ENCODE measurements at places on chromosomes 12 and 14. TPM values are rescaled to one million over a fixed set of nuclear protein-coding genes. Genes with fewer than 3 reads are reported as not detected.

SIX1 gene
- total RNA-seq: 0.17 TPM

GRCh38 chr14:36949371-36949770, 223.0 kb downstream of the SLC25A21 start:
- no peak for DNase-seq

DNA sequence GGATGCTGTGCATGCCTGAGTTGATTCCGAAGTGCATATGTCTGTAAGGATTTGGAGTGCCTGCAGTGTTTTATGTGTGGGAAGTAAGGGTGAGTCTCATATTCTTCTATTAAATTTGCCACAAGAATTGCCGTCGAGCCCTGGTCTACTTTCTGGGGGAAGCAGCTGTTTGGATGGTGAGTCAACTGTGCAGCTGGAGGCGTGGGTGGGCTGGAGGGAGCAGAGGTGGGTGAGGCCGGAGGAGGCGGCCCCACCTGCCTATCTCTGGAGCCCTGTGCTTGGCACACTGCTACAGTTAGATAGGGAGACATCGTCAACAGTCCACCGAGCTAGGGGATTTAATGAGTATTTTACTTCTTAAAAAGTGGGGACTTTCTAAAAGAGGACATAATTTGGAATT, 9.7 kb downstream of the GLRX5 start:
- DNase-seq: no peak

DNA sequence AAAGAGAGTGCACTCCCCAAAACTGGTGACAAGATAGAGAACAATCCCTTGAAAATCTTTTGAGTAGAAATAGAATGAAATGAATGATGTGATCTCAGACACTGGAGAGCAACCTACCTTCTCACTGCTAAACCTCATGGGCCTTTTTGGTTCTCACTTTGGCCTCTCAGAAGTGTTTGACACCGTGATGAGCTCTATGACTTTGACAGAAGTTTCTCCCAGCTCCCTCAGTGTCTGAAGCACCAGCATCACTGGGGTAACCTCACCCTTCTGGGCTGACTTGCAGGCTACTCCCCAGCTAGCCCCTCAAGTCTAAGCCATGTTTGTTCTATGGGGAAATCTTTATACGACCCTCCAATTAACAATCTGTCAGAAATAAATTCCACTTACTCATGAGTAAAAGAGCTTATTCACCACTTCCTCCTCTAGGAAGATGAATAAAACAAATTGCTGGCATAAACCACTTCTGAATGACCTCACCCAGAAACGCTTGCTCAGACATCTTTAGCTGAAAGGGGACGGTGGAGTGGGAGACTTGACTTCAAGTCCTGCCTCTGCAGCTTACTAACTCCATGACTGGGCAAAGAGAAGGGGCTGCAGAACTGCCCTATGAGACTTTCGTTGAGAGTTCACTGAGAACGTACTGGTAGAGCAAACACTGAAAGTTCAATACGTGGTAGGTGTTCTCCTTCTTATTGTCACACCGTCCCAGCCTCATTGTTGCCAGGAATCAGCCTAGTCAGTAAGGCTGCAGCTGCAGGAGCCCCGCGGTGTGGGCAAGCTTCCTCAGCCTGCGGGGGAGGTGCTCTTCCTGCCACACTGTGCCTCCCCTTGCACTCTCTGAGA, 46.5 kb downstream of the ST8SIA1 start:
- peak; percentile 64 for DNase-seq

Measured in H9 (cell line).